Stimulated activated naive CD8-positive, alpha-beta T cell treated with anti-CD3 and anti-CD28 coated beads, Interleukin-15, amount 100 ng/mL, for 72 hours (primary cell): ENCODE measurements at places on chromosomes 1 and 21.

GRCh38 chr1:235642943-235643371 lies 6.6 kb downstream of the GNG4 start:
- peak; percentile 27 for DNase-seq

DNA sequence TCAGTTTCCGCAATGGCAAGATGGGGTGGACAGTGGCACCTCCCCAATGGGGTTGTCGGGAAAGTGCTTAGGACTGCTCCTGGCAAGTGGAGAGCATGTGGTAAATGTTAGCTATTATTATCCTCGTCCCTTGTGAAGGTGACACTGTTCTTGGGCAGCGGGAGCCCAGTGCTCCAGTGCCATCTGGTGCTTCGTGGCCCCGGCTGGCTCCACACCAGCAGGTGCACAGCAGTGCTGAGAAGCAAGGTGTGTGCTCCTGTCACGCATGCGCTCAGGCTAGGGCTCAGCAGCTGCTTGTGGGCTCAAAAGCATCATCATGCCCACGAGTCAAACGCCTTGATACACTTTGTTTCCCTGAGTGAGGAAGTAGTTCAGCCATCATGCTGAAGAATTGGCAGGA lies 24.9 kb upstream of the KCNC4 start:
- no peak for DNase-seq

DNA sequence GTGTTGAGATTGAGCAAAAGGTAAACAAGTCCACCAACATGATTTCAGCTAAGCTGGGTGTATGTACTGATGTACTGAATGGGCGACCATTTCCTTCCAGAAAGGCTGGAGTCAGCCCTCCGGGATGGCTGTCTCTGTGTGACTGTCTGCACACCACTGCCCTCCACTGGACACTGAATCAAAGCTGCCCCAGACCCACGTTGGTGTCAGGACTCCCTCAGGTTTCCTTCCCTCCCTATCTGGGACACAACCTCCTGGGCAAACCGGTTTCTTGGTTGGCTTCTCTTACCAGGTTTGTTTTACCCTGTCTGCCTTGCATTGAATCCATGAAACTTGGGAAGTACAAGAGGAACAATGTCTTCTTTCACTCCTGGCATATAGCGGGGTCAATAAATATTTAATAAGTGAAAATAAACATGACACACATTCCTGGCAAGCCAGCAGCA lies 5.3 kb upstream of the SRP9 start:
- DNase-seq = peak; percentile 22

DNA sequence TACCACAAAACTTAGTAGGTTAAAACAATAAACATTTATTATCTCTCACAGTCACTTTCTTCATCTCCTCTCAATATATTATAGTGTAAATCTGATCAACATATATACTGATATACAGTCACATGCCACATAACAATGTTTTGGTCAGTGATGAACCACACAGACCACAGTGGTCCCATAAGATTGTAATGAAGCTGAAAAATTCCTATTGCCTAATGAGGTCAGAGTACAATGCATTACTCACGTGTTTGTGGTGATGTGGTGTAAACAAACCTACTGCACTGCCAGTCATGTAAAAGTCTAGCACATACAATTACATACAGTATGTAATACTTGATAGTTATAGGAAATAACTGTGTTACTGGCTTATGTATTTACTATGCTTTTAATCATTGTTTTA lies 30.1 kb downstream of the OLFML3 start:
- no peak for DNase-seq

DNA sequence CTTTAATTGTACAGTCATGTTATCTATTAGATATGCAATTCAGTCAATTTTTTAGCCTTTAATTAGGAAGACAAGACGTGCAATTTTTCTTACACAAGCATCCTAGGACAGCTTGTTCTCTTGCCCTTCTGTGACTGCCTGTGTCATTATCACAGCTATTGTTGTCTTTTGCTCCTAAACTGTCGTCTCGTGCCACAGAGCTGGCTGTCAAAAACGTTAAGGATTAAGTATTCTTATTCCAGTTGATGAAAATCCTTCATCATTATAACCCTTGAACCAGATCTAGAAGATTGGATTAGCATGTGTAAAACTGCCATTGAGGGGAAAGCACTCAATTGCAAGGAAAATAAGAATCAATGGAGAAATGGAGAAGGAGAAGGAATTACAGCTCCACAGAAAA lies 43.8 kb upstream of the AIM2 start:
- no peak for DNase-seq

- DNase-seq = no peak
Observed at GRCh38 chr1:78360584-78360983, 130.2 kb upstream of the PTGFR start.

GRCh38 chr1:31348449-31348848 lies 24.4 kb downstream of the FABP3 start:
- no peak for DNase-seq
